ENCODE measurements at places on chromosomes 2 and 18.

GRCh38 chr2:104572834-104573233 is 281.1 kb upstream of the POU3F3 start:
- no peak for DNase-seq

DNA sequence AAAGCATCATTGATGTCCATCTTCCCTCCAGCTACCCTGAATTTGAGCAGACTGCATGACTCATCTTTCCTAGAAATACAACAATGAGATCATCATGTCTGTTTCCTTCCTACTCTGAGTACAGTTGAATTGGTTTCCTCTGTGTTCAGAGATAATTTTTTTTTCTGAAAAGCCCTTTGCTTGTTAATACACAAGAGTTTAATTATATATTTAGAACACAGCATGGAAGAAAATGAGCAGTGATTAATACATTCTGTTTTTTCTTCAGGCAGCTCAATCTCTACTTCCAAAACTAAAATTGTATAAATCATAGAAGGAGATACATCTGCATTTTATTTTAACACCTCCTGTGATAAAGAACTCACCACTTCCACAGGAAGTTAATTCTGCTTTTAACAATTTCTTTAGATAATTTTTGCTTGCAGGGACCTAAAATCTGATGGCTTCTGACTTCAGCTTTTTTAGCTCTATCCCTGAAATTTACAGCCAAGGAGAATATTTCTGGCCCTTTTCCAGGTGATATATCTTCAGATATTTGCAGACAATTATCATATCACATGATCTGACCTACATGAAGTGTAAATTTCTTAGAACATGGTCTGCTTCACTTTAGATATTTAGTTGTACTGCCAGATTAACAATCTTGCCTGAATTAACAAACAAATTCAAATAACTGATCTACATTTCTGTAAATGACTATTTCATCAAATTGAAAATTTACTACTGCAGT is 249.0 kb downstream of the TRIB2 start:
- peak; percentile 47 for DNase-seq

GRCh38 chr2:64349131-64349530 is 104.8 kb upstream of the LGALSL start:
- no peak for DNase-seq

- no peak for DNase-seq
These were observed 15.4 kb downstream of the GDF7 start for GRCh38 chr2:20682167-20682920.

DNA sequence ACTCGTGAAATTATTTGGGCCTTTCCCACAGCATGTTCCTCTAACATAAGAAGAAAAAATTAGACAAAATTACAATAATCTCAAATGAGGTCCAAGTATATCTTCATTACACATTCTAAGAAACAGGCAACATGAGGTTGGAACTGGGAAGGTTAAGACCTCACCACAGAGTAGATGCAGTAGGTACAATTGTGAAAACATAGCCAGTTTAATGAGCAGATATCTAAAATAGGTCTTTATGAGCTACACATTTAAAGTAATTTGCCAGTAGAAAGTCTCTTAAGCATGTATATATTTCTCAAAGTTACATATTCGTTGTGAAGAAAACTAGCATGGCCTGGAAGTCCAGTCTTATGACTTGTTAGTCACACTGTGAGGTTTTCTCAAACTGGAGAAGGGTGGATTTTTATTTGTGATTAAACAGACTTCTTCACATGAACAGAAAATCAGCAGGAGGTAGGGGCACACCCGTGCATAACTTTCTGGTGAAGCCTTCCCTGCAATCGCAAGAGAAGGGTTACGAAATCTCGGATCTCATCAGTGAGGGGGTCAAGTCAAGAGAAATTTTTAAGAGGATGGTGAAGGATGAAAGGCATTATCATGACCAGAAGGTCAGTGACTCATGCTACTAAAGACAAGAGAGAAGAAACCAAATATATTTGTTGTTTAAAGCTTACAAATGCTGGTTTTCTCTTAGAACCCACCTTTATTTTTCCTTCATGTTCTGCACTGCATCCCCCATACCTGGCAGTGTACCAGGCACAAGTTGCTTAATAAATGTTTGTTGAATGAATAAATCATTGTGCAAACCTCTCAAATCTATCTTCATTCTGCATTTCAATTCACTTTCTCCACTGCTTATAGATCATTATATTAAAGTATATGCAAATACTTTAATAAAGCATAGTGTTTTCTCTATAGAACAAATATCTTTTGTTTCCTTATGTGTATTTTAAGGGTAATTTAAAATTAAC is 5.1 kb upstream of the RAB27B start:
- DNase-seq, result no peak

GRCh38 chr18:28045880-28046279 is 131.1 kb downstream of the CDH2 start:
- DNase-seq, result no peak

GRCh38 chr2:7025082-7025481 is 107.9 kb downstream of the RNF144A start:
- DNase-seq, result no peak

DNA sequence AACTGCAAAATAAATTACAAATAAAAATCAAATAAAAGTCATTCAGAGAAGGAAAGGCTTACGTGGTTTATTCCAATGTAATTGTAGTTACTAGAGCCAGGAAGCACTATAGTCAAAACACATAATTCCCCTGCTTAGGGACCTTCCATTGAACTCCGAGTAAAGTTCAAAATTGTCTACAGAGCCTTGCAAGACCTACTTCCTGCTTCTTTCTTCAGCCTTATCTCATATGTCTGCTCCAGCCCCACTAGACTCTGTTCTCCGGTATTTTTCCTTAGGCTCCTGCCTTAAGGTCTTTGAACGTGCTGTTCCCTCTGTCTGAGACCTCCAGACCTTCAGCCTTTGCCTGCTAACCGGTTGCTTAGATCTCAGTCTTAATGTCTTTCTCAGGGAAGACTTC is 104.3 kb downstream of the ARL6IP6 start:
- DNase-seq, result no peak

DNA sequence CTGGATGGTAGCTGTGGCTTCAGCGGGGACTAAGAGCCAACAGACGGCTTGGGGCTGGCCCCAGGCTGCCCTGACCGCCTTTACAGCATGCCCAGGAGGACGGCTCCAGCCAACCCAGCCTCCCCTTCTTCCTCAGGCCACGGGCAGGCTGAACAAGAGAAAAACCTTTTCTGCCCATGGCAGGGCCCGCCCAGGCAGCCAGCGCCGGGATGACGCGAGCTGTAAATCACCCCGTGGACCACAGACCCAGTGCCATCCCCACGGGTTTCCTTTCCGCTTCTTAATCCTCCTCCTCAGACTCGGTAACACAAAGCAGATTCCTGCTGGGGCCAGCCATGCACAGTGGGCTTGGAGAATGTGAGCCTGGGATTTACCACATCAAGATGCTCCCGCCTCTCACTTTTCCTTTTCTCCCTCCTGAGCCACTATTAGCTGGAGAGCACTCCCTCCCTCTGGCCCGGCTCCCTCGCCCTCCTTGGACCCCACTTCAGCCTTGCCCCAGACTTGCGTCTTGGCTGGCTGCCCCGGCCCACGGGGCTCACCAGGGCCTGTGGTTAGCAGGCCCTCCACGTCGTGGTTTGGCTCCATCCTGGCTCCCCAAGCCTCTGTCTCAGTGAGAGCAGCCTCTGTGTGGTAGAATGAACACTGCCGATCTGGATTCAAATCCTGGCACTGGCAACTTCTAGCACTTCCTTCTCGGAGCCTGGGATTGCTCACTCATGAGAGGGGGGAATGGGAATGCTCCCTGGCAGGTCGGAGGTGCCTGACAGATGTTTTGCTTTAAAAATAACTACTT is 31.4 kb downstream of the ATOH8 start:
- peak; percentile 41 for DNase-seq

DNA sequence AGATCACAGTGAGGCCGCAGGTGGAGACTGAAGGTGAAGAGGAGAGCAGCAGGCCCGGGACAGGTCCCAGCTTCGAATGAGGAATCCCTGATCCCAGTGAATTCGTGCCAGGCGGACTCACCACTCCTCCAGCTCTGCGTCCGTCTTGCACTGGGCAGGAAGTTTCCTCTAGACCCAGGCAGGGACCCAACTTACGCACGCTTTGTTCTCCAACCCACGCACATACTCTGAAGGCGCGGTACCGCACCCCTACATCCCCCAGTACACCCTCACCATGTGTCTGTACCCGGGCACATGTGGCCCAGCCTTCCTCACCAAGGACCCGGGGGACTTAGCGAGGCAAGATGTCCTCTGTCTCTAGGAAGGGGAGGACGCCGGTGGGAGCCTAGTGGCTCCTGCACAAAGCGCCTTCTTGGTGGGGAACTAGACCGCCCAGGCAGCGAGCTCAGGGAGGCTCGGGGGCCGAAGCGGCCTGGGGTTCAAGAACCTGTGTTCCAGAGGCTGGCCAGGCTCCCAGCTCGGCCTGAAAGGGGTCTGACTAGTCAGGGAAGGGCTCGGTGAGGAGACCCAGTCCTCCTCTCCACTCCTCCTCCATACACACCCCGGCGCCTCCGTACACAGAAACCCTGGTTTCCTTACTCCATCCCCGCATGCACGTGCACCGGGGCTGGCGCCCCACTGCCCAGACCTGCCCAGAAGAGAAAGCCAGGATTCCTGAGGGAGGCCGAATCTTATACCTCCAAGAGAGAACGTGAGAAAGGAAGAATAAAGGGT is 38.3 kb upstream of the ATP6V1B1 start:
- no peak for DNase-seq

DNA sequence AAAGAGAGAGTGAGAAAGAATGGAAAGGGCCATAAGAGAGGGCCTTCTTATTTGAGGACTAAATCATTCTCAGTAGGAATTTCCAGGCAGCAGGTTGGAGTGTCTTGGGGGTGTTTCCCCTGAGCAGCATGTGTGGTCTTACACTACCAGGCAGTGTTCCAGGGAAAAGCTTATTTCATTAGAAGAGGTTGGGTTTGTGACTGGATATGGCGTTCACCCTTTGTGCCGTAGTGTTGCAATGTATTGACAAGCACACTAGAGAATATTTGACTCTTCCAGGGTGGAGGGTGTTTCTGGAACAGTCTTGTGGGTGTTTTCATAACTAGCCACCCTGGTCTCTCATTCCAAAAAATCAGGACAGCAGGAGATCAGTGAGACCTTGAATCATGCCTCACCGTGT is 105.5 kb downstream of the NRP2 start:
- no peak for DNase-seq

GRCh38 chr18:24293254-24293653 is 104.4 kb downstream of the OSBPL1A start:
- no peak for DNase-seq

DNA sequence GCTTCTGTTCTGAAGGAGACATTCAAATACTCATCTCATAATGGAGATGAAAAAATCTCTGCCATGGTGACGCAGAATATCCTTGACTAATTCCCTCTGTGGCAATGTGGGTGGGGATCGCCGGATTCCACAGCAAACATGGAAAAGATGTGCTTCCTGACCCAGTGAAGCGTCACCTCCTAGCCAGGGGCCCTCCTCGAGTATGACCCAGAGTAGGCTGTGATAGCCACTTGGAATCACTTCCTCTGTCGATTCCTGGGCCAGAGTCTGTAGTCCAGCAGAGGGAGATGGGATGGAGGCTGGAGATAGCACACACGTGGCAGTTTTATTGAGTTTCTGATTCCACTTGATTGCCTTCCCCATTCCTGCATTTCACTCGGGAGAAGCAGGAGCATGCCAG is 36.8 kb downstream of the DRC1 start:
- DNase-seq, result peak; percentile 67

DNA sequence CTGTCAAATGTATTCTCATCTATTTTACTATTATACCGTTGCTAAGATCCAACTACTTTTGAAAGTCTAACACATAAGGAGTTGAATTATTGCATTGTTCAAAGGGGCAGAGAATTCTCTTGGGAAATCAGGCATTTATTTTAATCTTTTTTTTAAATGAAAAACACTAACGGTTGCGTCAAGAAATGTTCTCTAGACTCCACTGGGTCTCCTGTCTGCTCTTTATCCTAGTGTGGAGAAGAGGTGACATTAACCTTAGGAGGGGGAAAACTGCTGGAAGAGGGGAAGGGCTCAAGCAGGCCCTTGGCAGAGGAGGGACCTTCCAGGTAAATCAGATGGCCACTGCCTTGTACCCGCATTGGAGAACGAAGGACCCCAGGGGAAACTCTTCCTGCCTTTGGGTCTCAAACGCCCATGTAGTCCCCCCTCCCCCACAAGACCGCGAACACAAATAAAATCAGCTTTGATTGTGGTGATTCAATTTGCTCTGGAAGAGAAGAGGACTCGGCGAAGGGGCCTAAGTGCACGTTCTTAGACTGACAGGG is 1.1 kb upstream of the APCDD1 start:
- no peak for DNase-seq

DNA sequence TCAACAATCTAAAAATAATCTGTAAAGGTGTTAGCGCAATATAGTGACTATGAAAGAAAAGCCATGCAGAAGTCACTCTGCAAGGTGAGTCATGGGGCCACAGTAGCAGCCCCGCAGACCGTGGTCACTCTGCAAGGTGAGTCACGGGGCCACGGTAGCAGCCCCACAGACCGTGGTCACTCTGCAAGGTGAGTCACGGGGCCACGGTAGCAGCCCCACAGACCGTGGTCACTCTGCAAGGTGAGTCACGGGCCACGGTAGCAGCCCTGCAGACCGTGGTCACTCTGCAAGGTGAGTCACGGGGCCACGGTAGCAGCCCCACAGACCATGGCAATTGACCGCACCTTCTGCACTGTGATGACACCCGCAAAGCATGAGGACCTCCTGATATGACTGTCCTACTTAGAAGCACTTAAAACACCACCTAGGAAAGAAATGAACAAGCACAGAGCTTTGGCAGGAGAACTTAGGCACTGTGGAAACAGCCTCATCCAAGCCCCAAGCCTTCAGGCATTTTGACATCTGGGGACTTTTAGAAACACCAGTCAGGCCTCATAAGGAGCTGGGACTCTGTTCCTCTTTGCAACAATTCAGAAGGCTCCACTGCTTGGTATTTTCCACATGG is 70.1 kb downstream of the LDLRAD4 start:
- no peak for DNase-seq

DNA sequence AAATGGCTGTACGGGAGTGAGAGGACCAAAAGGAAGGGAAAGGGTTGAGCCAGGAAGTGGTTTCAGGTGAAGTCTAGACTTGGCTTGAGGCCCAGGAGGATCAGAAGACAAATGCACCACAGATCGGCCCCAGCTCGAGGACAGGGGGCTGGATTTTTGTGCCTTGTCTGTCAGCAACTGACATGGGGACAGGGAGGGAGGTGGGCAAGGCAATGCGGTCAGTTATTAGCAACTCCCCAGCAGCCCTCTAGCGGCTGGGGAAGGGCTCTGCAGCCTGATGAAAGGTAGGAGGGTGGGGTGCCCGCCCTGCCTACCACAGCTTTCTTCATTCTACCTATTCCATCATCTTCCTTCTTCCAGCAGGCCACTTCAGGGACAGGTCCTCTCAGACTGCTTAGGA is 50.0 kb downstream of the CPO start:
- DNase-seq, result no peak

DNA sequence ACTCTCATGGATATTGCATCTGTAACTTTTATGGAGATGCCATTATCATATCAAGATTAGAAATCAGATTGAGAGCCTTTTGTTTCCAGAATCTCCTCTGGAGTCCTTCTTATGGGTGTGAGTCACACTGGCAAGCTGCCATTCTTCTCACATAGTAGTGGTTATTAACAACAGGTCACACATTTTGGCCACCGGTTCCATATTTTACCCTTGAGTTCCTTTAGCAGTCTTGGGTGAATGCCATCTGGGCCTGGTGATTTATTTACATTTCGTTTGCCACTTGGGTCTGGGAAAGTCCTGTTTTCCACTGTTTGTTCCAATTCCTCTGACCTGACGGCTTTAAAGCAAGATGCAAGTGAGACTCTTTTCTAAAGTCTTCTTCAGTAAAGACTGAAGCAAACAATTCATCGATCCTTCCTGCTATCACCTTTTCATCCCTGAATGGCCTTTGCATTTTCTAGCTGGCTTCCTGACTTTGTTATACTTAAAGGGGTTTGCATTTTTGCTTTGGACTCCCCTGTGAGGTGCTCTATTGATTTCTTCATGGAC is 80.5 kb upstream of the CAVIN2 start:
- DNase-seq, result no peak

Data from amniotic stem cell (primary cell).